ENCODE measurements at places on chromosomes 2 and 18. TPM values are rescaled to one million over a fixed set of nuclear protein-coding genes. Genes with fewer than 3 reads are reported as not detected.

Gene GAL3ST2
- total RNA-seq: 0.37 TPM

- H3K27ac ChIP-seq: no peak overlapping the region
- peak overlapping the region; percentile 82 for H3K4me3 ChIP-seq
- DNase-seq: no peak
- H3K4me1 ChIP-seq: peaks cover 6% of the 10 kb centered on the region
- H3K36me3 ChIP-seq: peaks cover 15% of the 10 kb centered on the region
These were observed 2.7 kb downstream of the STARD7 start for GRCh38 chr2:96205888-96206287.

Gene UNC80
- total RNA-seq: 0.52 TPM

GRCh38 chr18:11752116-11752911, 63.2 kb downstream of the GNAL start:
- H3K27ac ChIP-seq: no peak overlapping the region
- DNase-seq: peak; percentile 57
- peak overlapping the region; percentile 77 for H3K4me3 ChIP-seq
- H3K4me1 ChIP-seq: no peaks in the 10 kb centered on the region
- H3K36me3 ChIP-seq: peaks cover 14% of the 10 kb centered on the region

Gene MYO5B
- 9.3 TPM for total RNA-seq

DNA sequence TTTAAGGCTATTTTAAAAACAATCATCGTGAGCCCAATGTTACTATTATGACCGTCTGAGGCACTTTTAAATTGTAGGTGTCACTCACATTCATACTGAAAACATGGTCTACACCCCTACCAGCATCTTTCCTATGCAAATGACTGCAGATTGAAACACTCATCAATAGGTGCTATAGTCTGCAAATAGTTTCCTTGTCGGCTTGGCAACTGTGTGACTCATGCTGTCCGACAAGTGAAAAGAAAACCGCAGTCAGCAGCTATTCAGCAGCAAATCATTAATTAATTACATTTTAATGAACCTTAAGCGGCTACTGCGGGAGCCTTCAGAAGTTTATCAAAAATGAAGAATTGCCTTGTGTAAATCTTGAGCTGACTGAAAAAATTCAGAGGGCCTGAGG, 134.4 kb downstream of the FIGN start:
- H3K27me3 ChIP-seq: no peaks in the 10 kb centered on the region
- DNase-seq: no peak
- peaks cover 2% of the 10 kb centered on the region for H3K4me1 ChIP-seq
- no peaks in the 10 kb centered on the region for H3K36me3 ChIP-seq
- no peak overlapping the region for H3K4me3 ChIP-seq

DNA sequence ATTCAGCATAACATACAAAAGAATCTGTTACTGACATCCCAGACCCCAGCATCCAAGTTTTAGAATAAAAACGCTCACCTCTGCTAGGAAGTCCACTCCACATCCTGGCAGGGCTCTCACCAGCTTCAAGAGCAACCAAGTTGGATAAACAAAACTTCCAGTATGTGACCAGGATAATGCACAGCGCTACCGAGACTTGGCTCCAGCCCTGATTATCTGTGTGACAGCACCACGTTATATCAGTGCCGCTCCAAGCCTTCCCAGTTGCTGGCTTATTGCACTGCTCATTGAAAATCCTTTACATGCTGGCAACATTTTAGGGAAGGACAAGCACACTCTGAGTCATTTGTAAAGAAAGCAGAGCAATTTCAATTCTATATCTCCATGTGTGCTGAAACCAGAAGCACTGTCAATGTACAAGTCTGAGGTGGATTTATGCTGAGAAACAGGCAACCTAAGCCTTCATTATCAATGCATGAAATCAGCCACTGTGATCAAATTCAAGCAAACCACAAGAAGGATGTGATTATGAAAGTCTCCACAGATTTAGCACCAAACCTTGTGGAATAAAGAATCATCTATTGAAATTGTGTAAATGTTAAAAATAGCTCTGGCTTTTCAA, 115.7 kb downstream of the ZNF385B start:
- no peaks in the 10 kb centered on the region for H3K36me3 ChIP-seq
- H3K27ac ChIP-seq: no peak overlapping the region
- no peaks in the 10 kb centered on the region for H3K27me3 ChIP-seq
- no peak for DNase-seq

GRCh38 chr2:10036095-10036884, 7.1 kb upstream of the KLF11 start:
- H3K4me1 ChIP-seq: no peaks in the 10 kb centered on the region
- H3K36me3 ChIP-seq: no peaks in the 10 kb centered on the region
- no peak for DNase-seq

GRCh38 chr2:169415233-169415748, 53.0 kb upstream of the LRP2 start:
- no peak overlapping the region for H3K4me3 ChIP-seq
- H3K27ac ChIP-seq: no peak overlapping the region
- DNase-seq: no peak
- no peaks in the 10 kb centered on the region for H3K4me1 ChIP-seq

- no peak overlapping the region for H3K27ac ChIP-seq
- no peak overlapping the region for H3K4me3 ChIP-seq
- no peaks in the 10 kb centered on the region for H3K36me3 ChIP-seq
- H3K27me3 ChIP-seq: no peaks in the 10 kb centered on the region
- DNase-seq: no peak
These were observed 273.6 kb downstream of the PRKCE start for GRCh38 chr2:45925026-45925425.

Gene ZBTB7C
- total RNA-seq: 0.39 TPM

Gene VIT
- 0.15 TPM for total RNA-seq

DNA sequence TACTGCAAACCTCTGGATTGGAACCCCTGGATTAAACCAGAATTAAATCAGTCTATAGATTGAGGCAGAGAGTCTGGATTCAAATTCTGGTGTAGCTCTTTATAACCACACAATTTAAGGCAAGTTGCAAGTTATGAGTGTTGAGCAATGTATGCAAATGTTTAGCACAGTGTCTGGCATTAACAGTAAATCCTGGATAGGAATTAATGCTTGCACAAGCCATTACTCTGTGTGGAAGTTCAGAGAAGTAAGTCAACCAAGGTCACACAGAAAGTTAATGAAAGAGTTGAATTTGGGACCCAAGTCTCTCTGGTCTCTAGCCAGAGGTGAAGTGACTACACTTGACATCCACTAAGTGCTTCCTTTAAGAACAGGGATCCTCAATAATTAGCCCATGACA, 2.0 kb upstream of the MARCO start:
- DNase-seq: no peak
- no peaks in the 10 kb centered on the region for H3K36me3 ChIP-seq
- H3K4me3 ChIP-seq: no peak overlapping the region
- no peaks in the 10 kb centered on the region for H3K4me1 ChIP-seq
- no peaks in the 10 kb centered on the region for H3K27me3 ChIP-seq
- H3K27ac ChIP-seq: no peak overlapping the region

Gene AMER3
- total RNA-seq: 0.59 TPM

DNA sequence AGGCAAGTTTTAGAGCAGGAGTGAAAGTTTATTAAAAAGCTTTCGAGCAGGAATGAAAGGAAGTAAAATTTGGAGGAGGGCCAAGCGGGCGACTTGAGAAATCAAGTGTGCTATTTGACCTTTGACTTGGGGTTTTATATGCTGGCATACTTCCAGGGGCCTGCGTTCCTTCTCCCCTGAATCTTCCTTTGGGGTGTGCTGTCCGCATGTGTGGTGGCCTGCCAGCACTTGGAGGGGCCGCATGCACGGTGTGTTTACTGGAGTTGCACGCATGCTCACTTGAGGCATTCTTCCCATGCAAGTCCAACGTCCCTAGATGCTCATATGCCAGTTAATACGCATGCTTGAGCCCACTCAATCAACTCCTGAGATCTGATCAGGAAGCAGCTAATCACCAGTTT, 78.3 kb upstream of the MAP4K4 start:
- H3K4me3 ChIP-seq: no peak overlapping the region
- no peaks in the 10 kb centered on the region for H3K27me3 ChIP-seq
- H3K36me3 ChIP-seq: no peaks in the 10 kb centered on the region
- DNase-seq: no peak
- no peak overlapping the region for H3K27ac ChIP-seq

Gene SP9
- total RNA-seq: not detected

Gene CYP1B1
- 2.7 TPM for total RNA-seq

- no peak overlapping the region for H3K4me3 ChIP-seq
- no peaks in the 10 kb centered on the region for H3K27me3 ChIP-seq
- H3K27ac ChIP-seq: no peak overlapping the region
- no peak for DNase-seq
- H3K4me1 ChIP-seq: no peaks in the 10 kb centered on the region
These were observed 62.9 kb downstream of the COBLL1 start for GRCh38 chr2:164778723-164779122.

GRCh38 chr2:122322815-122323214, 567.4 kb downstream of the TSN start:
- H3K36me3 ChIP-seq: no peaks in the 10 kb centered on the region
- H3K4me1 ChIP-seq: no peaks in the 10 kb centered on the region
- H3K27me3 ChIP-seq: no peaks in the 10 kb centered on the region
- no peak for DNase-seq
- H3K4me3 ChIP-seq: no peak overlapping the region

DNA sequence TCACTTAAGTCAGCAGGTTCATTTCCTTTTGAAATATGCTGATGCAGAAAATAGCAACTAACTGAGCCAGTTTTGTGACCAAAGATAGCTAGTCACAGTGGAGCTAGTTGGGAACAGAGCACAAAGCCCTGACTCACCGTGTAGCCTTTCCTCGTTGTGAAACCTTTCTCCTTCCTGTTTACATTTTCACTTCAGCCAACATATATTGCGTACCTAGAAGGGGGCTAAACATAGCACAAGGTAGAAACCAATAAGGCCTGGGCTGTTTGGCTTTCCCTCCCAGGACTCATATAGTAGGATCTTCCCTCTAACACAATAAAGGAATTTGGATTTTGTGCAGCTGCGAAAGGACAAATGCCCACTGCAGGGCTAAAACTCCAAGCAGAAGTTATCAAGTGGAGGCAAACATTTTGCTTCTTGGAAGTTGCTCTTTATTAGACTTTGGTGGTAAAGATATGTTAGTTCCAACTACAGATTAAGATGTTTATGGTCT, 24.5 kb upstream of the LPIN2 start:
- no peak overlapping the region for H3K27ac ChIP-seq
- H3K27me3 ChIP-seq: no peaks in the 10 kb centered on the region
- no peaks in the 10 kb centered on the region for H3K36me3 ChIP-seq
- DNase-seq: no peak
- no peaks in the 10 kb centered on the region for H3K4me1 ChIP-seq
- H3K4me3 ChIP-seq: no peak overlapping the region

Data from H9 (cell line).